Activated CD4-positive, alpha-beta memory T cell treated with anti-CD3 and anti-CD28 coated beads, Interleukin-2, amount 10 ng/mL, durations not matched to agents 7 days and 5 days (primary cell): ENCODE measurements at places on chromosomes 6 and 20.

DNA sequence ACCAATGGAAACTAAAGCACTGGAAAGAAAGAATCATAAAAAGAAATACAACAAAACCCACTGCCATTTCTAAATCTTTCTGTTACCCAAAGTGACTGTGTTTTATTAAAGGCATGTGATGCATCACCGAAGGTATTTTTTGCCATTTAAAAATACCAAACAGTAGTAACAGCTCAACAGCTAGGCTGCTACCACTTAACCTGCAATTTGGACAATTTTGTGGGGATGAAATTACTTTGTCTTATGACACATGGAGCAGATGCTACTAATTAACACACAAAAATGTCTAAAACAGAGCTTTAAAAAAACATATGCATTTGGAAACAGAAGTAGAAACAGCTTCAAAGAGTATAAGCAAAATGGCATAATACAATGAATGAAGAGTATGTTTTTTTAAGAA lies 97.4 kb downstream of the ATXN1 start:
- DNase-seq, result no peak

GRCh38 chr20:44858606-44859360 lies 26.7 kb upstream of the YWHAB start:
- DNase-seq, result no peak

DNA sequence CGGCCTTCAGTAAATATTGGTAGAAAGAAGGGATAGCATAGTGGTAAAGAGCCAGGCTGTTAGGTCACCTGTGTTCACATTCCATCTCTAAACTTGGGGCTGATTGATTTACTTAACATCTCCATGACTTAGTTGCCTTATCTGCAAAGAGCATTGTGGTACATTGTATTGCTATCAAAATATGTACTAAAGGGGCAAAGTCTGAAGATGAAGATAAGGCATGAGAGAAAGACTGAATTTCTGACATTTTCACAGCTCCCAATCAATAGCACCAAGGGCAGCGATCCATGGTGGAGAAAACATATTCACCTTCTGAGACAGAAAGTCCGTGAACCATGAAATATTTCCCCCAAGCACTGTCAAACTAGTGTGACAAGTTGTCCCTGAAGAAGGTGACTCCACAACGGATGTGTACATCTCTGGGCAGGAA lies 223.3 kb upstream of the STXBP5 start:
- DNase-seq, result no peak

GRCh38 chr20:61949363-61949713 lies 116.3 kb downstream of the TAF4 start:
- no peak for DNase-seq
